ENCODE measurements at places on chromosomes 2 and 18.

- DNase-seq: no peak
Observed at GRCh38 chr18:56252456-56252855, 385.9 kb downstream of the TXNL1 start.

DNA sequence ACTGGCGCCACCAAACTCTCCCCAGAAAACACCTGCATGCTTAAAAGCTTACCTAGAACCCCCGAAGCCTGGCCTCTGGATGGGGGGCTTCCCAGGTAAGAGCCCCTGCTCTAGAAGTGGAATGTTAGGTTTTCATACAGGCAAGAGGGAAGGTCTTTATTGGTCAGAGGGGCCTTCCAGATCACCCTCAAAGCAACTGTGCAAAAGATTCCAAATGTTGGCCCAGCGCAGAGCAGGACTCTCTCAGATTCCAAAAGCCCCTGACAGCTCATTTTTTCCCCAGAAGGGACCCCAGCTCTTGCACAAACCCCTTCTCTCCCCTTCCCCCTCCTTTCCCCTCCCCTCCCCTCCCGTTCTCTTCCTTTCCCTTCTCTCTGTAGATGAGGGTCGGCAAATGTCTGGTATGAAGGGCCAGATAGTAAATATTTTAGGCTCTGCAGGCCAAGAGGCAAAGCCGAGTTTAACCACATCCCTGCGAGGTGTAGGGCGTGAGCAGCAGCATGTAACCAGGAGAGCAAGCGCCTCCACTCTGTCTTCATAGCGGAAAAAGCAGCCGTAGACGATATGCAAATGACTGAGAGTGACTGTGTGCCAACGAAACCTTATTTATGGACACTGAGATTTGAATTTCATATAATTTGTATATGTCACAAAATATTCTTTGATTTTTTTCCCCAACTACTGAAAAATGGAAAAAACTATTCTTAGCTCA lies 116.9 kb downstream of the SMAD7 start:
- peak; percentile 60 for DNase-seq

- DNase-seq: no peak
Observed at GRCh38 chr2:223635080-223635479, 32.9 kb upstream of the SCG2 start.

DNA sequence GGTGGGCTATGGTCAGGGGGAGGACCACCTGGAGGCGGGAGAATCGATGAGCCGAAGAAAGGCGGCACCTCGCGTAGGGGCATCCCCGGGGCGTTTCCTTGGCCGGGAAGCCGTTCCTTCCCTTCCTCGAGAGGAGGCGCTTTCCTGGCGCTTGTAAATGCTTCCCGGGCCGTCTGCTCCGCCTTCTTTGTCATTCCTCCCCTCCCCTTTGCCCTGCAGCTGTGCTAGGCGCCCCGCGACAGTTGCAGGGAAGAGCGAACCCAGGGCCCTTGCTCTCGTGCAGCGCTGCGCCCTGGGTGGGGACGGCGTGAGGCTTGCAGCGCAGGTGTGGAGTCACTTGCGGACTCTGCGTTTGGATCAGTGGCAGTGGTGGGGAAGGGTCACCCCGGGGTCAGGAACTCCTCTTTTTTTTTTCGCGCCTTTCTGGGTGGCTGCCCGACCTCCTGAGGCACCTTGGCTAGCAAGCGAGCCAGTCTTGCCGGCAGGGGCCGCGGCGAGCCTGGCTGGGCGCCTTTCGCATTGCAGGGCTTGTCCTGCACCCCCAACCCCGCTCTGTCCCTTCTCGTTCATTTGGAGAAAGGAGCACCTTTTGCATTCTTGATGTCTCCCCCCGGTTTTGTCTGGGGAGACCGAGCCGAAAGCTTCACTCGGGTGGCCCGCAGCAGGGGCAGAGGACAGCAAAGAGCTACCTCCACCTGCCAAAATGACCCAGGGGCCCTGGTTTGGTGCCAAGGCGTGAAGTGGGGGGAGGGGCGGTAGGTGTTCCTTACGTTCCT lies 858 bp downstream of the KCNS3 start:
- DNase-seq: no peak

DNA sequence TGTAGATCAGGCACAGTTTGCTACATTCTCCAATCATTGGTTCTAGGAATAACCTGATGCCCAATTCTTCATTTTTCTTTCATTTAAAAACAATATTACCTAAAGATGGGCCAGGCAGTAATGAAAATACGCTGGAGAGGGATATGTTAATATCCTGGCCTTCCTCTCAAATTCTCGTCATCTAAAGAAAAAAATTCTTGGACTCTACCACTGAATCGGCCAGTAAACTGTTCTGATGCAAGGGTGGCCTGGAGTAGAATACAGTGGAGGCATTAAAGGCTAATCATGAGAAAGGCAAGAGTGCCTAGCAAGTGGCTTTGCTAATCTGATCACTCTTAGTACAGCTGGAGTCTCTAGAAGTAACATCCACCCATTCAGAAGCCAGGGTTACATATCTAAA lies 157.7 kb downstream of the ANTXR1 start:
- DNase-seq: no peak

- DNase-seq: no peak
Observed at GRCh38 chr2:55839182-55839819, 84.3 kb downstream of the EFEMP1 start.

- no peak for DNase-seq
Observed at GRCh38 chr18:55587418-55588110, 428 bp downstream of the TCF4 start.

- DNase-seq: no peak
Observed at GRCh38 chr2:98897746-98898145, 38.3 kb downstream of the CRACDL start.

GRCh38 chr2:44330801-44331200 lies 30.5 kb downstream of the PREPL start:
- DNase-seq: no peak

All from stimulated activated CD4-positive, alpha-beta T cell treated with anti-CD3 and anti-CD28 coated beads, Interleukin-4, amount 100 ng/mL, for 24 hours (primary cell).